Stimulated activated CD8-positive, alpha-beta memory T cell treated with anti-CD3 and anti-CD28 coated beads, Interleukin-7, amount 100 ng/mL, for 4 hours (primary cell): ENCODE measurements at places on chromosomes 5 and 9.

GRCh38 chr5:132495667-132496190 lies 5.2 kb upstream of the IRF1 start:
- DNase-seq, result peak; percentile 86

DNA sequence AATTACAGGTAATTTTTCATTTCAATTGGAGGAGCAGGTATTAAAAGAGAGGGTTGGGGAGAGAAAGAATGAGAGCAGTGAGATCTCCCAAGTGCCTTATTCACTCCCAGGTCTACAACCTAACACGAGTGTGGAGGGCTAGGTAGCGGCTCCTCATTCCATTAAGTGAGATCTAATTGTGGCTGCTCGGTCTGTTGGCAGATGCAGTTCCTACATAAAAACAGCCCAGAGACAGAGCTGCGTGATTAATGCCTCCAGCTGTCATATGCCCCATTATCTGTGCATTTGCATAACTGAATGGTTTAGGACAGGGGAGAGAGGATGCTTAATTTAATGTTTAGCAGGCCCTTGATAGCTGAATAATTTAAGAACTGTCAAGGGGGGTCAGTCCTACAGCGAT lies 100.5 kb downstream of the PSAT1 start:
- no peak for DNase-seq

DNA sequence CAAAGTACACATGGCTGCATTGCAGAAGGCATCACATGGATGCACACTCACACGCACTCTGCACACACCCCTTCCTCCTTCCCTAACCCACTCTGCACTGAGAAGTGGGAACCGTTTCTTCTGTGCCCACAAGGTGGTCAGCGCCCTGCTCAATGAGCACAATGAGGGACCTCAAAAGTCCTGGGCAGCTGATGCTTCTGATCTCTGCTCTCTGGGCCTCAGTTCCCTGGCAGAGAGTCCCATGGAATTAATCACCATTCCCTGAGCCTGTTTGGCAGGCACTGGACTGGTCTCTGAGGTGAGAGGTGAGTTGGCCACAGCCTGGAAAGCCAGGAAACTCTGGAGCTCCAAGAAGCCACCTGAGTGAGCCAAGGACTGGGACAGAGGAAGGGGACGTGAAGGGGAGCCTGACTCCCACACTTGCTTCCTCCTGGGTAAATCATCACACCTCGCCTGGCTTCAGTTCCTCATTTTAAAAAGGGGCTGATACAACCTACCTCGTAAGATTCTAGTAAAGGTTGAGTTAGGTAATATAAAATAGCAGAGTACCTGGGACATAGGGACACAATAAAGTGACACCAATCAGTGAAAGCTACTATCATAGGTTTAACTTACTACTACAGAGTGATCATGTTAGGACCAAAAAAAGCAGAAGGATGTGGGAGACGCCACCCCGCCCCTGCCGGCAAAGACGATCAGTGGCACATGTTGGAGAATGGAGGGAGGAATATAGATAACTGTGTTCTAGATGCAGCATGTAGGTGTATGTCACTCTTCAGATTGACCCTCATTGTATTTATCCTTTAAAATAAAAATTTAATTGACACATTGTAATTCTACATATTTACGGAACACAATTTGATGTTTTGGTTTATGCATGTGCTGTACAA lies 21.1 kb upstream of the IGFBPL1 start:
- no peak for DNase-seq

DNA sequence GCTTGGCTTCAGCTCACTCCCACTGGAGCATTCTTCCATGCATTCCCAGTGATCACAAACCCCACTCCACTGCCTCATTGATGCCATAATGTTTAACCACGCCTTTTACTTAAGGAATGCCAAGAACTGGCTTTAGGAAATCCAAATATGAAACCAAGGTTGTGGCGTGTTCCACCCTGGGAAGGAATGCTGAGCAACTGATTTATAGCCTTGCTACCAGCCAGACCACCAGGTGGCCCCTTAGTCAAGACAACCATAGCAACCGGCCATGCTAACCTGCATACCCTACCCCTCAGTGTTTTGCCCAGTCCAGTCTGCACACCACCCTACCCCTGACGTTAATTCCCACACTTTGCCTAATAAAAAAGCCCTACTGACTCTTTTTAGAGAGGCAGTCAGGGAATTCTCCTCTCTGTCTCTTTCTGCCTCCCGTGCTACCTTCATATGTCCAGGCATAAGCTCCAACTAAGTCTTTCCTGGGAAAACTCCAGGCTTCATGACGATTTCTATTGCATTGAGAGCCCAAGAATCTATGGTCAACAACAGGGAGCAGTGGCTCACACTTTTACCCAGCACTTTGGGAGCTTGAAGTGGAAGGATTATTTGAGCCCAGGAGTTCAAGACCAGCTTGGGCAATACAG lies 27.0 kb upstream of the PRRC2B start:
- DNase-seq, result no peak

DNA sequence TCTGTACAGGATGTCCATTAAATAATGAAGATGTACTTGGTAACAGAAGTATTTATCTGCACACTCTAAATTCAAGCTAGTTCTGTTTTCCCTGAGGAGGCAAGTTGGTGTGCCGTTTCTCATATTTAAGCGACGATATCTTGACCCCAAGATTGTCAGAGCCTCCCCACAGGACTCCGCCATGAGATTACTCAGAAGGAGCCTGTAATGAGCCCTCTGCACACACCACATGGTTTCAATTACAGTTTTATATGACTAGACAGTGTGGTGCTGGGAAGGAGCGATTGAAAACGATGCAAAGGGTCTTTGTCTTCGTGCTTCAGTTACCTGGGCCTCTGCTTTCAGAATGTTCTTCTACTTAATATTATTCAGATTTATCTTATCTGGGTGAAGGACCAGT lies 840.4 kb upstream of the WWC1 start:
- no peak for DNase-seq

- DNase-seq, result no peak
These were observed 30.3 kb downstream of the SLC25A46 start for GRCh38 chr5:110769000-110769681.

DNA sequence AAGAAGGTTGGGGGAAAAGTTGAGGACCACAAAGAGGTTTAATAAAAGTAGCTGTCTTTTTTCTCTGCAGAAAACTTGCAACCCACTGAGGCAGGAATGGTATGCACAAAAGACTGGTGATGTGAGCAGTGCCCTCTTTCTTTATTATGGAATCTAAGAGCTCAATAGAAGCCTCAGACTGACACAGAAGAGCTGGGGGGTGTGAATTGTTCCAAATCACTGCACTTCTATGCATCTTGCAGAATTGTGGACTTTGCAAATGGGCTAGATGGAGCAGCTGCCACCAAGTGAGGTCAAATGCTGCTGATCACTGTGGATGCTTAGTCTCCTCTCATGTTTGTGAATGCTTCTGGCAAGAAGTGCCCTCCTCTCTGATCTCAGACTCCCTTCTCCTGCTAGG lies 227.1 kb downstream of the ZSWIM6 start:
- no peak for DNase-seq

DNA sequence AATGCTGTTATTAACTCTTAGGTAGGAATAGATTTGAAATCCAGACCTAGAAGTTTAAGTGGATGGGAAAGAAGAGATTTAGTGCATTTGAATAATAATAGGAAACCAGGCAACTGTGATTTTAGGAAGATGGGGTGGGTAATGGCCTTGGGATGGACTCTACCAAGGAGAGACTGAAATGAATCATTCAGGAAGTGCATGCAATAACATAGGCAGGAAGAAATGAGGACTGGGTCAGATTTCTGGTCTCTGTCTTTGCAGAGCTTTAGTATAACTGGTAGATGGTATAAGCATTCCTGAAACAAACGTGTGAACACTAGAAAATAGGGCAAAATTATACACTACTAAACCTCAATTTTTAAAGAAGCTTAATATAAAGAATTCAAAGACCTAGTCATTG lies 274.4 kb upstream of the CLINT1 start:
- no peak for DNase-seq

DNA sequence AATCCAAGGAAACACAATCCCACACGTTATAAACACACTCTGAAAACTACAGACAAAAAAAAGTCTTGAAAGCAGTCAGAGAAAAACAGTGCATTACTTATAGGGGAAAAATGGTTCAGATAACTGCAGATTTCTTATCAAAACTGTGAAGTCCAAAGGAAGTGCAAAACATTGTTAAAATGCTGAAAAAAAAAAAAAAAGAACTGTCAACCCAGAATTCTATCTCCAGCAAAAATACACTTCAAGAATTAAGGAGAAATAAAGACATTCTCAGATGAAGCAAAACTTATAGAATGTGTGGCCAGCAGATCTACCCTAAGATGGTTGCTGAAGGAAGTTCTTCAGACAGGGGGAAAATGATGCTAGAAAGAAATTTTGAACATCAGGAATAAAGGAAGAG lies 40.4 kb downstream of the ADAMTS2 start:
- no peak for DNase-seq

- no peak for DNase-seq
These were observed 132.1 kb downstream of the SLC24A2 start for GRCh38 chr9:19656704-19657103.

- DNase-seq, result no peak
These were observed 22.1 kb upstream of the COL5A1 start for GRCh38 chr9:134619448-134619982.

GRCh38 chr9:121388140-121388905 lies 18.3 kb upstream of the STOM start:
- DNase-seq, result no peak

GRCh38 chr5:62954578-62954977 lies 376.0 kb downstream of the LRRC70 start:
- DNase-seq, result no peak

DNA sequence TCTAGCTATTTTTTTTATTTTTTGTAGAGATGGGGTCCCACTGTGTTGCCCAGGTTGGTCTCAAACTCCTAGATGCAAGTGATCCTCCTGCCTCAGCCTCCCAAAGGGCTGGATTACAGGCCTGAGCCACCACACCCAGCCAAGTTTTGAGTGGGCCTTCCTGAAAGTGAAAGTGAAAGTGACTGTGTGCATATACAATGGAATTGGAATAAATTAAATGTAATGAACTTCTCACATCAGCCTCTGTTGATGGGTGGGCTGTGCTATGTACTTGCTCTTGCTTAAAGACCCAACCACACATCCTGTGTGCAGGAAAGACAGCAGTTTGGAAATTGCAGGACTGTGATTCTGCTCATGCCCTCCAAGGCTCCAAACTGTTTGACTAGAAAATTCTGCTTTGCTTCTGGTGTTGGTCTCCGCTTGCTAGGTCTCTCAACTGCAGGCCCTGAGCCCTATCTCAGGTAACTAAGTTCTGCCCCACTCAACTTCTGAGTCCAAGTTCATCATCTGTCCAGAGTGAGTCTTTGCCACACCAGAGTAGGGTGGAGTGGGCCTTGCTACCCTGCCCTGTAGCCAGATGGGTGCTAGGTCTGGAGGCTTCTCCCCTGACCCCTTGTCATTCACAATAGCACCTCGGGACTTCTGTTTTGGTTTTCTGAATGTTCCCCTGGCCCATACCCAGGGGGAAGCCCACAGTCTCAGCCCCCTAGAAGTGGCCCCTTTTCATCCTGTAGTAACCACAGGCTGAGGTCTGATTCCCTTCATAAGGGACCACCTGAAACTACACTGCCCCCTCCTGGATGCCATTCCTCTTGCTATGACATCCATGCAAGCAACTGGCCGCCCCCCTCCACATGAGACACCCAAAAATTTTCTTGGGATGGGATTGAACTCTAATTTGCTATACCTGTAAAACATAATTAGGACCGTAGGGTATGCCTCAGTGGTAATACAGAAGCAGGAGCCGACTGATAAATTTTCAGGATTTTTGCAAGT lies 36.5 kb upstream of the RAD23B start:
- no peak for DNase-seq

DNA sequence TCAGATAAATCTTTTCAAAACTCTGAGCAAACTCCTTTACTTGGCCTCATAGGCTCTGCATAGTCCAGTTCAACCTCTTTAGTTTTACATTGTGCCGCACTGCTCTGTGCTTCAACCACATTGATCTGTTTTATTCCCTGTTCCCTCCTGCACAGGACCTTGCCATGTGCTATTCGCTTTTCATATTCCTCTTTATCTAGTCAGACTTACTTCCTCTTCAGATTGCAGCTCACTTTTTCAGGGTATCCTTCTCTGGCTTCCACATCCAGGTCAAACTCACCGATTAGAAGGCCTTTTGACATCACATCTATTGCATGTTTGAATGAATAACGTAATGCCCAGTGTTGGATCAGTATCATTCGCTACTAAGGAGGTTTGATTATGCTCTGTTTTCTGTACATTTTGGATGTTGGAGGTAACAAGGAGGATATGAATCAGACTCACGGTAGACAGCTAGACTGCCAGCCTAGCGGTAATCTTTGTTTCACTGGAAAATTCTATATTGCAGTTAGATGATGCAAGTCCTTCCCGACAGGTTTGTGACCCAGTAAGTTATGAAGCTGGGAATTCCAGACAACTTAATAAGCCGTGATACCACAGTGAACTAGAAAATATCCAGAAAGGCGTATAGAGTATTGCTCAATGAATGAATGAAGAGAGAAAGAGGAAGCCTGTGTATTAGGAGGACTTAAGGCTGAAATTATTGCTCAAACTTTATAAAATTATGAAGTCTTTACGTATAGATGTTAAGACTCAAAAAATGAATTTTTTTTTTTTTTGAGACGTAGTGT lies 65.7 kb downstream of the IQGAP2 start:
- DNase-seq, result no peak

DNA sequence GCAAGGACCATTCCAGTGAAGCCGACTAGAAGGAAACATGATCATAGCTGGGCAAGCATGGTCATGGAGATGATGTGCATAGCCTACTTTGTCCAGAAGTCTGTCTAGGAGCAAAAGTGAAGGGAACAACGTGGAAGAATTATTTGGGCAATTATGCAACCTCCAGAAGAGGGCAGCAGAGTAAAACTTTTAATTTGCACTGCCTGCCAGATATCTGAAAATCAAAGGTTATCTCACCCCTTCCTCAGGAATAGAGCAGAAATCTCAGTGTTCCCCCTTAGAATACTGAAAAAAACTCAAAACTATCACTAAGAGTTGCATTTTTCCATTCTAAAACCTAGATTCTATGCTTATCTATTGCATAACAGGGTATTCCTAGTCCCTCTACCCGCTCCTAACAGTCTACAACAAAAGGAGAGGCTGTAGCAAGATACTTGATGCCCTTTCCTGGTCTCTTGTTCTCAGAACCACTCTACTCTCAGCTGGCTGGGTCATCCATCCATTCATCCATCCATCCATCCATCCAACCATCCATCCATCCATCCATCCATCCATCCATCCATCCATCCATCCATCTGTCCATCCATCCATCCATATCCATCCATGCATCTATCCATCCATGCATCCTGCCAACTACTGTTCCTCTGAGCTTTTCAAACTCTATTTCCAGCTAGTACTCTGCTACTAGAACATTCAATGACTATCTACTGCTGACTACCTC lies 8.4 kb upstream of the SETD9 start:
- DNase-seq, result no peak

DNA sequence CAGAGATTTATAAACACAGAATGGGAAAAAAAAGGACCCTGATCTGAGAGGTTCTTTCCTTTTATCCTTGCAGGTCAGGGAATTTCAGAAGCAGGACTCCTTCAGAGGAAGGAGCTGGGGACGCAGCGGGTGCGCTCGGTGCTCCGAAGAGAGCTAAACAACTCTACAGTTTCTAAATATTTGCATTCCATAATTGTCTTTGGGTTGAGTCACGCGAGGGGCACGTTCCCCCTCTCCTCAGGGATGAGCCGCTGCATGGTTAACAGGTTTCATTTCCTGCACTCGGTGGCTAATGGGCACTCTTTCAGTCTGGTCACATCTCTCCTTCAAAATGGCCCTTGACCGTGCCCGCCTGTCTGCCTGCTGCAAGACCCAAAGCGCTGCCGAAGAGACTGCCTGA lies 165.0 kb upstream of the HMHB1 start:
- DNase-seq, result no peak
